CD8-positive, alpha-beta T cell (primary cell): ENCODE measurements at places on chromosomes 7 and 10.

DNA sequence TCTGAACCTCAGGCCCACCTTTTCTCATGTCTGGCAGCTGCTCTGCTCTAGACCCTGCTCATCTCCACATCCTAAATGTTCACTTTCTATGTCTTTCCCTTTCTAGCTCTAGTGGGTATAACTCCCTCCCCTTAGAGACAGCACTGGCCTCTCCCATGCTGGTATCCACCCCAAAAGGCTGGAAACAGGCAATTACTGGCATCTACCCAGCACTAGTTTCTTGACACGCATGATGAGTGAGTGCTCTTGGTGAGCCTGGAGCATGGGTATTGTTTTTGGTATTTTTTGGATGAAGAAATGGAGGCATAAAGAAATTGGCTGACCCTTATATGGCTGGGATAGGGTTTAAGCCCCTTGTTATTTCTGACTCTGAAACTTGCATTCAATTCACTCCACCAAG is 156.0 kb downstream of the EGFR start:
- no peak for DNase-seq

DNA sequence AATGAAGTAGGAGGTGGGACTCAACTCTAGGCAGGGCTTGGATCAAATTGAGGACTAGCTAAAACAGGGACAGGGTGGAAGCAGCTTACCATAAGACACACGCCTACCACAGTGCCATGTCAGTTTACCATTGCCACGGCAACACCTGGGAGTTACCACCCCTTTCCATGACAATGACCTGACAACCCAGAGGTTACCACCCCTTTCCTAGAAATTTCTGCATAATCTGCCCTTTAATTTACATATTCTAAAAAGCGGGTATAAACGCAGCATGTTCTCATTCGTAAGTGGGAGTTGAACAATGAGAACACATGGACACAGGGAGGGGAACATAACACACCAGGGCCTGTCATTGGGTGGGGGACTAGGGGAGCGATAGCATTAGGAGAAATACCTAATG is 72.7 kb downstream of the GCC1 start:
- no peak for DNase-seq

DNA sequence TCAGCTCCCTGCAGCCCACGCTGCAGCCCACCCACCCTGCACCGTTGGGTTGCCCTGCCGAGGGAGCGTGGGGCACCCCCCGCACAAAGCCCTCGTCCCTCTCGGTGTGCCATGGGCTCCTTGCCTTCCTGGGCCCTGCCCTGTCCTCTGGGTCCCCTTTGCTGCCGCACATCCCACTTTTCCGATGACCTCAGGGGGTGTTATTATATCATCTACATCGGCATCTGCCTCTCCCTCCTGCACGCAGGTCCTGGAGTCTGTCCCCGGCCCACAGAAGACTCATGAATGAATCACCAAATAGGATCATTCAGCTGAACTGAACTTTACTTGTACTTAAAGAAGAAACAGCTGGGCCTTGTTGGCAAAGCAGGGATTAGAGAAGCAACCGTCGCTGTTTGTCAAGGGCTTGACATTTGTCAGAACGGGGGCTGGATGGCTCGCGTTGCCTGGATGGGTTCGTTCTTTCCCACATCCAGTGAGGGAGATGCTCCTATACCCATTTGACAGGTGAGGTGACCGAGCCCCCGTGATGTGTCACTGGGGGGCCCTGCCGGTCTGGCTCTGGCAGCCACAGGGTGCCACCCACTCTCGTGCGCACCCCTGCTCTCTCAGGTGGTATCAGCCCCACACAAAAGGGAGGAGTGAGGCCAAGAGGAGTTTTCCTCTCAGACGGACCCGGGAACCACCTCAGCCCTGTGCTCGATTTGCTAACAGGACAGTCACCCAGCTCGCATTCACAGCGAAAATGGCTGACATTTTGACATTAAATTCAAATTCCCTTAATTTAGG is 58.6 kb upstream of the EBF3 start:
- no peak for DNase-seq

DNA sequence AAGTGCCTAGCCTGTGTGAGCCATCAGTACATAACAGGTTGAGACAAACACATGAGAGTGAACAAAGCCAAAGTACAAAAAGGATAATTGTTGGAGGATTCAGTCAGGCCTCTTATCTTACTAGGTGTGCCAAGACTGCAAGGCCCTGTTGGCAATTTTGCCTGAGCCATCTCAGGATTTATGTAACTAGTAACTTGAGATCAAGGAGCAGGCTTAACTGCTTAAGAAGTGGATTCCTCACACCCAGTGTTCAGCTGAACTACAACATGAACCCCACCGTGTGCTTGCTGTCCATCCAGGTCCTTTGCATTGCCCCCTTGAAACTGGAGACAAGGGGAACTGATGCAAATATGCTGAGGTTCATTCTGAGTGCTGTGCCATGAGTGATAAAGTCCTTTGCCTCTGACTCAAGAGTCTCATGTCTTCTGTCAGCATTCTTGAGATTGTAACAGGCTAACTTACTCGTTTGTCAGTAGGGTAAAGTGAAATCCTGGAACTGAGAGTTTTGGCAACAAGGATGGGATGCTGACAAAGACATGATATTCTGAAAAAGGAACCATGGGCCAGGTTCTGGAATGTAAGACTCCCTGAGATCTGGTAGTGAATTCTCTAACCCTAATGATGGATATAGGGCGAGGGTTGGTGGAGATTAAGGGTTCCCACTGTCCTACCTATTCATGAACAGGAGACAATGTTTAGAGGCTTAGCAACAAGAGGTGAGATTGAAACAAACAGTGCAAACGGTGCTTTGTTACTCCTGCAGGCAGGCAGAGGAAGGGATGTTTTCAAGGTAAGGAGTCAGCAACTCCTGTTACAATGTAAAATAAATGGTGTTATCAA is 44.1 kb upstream of the GATAD1 start:
- no peak for DNase-seq

- no peak for DNase-seq
Measured at GRCh38 chr10:49381111-49381900, 14.6 kb downstream of the DRGX start.

DNA sequence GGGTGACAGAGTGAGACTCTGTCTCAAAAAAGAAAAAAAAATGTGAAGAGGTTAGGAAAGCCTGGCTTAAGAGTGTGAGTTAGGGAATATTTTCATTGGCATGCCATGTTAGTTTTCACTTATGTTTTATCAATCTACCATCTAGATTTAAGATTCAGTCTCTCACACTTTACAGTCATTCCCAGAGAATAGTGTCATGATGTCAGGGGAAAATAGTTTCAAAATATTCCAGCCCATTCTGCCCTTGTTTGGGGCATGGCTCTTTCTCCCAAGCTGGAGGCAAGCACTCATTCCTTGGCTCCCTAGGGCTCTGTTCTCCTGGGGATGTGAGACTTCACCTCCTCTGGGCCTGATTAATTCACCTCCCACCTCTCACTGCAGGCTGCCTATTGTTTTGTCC is 331.5 kb downstream of the CXCL12 start:
- no peak for DNase-seq

- no peak for DNase-seq
Measured at GRCh38 chr7:151246102-151246850, 2.2 kb downstream of the SMARCD3 start.

- DNase-seq = no peak
Measured at GRCh38 chr10:1308962-1309616, 252.9 kb downstream of the WDR37 start.

- no peak for DNase-seq
Measured at GRCh38 chr10:12418725-12419261, 69.4 kb downstream of the CAMK1D start.

GRCh38 chr10:15166325-15166724 is 2.2 kb downstream of the NMT2 start:
- DNase-seq = no peak

- DNase-seq = no peak
Measured at GRCh38 chr10:76961841-76962240, 675.8 kb downstream of the KCNMA1 start.

GRCh38 chr10:55232553-55232952 is 431.5 kb upstream of the PCDH15 start:
- DNase-seq = no peak

DNA sequence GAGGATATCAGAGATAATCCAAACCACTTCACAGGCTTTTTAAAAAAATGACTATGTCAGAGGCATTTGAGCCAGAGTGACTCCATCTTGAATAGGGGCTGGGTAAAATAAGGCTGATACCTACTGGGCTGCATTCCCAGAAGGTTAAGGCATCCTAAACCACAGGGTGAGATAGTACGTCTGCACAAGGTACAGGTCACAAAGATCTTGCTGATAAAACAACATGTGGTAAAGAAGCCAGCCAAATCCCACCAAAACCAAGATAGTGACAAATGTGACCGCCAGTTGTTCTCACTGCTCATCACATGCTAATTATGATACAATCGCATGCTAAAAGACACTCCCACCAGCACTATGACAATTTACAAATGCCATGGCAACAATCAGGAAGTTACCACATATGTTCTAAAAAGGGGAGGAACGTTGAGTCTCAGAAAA is 177.5 kb downstream of the RAPGEF5 start:
- DNase-seq = no peak

DNA sequence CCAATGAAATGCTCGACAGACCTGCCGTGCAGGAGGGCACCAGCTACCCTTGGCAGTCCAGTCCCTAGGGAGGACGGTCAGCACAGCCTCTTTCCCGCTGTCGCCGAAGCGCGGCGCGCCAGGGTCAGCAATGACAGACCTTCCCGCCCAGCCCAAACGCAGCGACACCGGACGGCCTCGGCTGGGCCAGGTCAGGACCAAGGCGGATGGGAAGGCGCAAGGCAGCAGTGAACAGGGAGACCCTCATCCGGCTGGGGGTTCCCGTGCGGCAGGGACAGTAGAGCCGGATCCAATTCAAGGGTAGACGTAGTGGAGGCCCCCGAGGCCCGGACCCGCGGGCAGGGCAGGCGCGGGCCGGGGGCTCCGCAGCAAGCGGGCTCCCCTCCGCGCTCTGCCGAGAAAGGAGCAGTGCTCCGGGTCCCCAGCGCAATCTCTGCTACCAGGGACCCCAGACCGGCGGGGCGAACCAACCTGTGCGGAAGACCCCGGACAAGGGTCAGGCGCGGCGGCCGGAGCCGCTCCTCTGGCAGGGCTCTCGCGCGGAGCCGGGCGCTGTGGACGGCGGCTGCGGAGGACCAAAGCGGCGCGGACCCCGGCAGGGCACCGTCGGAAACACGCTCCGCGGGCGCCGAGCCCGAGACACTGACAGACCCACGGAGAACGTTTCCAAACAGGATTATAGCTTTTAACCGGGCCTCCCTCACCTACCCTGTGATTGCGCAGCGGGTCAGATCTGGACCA is at the start of gene SEC31B:
SEC31B (minus strand) TSS at position 551 of the 741 bp plus-strand sequence. CDS start 2,909 bp downstream, outside the sequence.
- DNase-seq = no peak

DNA sequence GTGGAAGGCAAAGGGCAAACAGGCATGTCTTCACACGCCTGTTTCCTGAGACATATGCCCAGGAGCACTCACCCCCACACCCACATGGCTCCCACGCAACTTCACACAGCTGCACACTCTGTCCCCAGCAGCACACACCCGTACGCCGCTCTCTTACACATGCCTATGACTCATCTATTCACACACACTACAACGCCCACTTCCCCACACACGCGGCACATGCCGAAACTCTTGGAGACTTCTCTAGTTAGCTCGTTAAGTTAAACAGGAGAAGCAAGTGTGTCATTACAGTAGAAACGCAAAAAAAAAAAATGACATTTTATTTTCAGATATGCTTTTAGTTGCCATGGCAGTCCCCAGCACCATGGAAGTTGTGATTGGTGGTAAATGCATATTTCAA is 6.7 kb downstream of the CALN1 start:
- no peak for DNase-seq

- no peak for DNase-seq
Measured at GRCh38 chr7:101595766-101596537, 33.1 kb downstream of the MYL10 start.
